ENCODE measurements at places on chromosomes 2 and 18.

DNA sequence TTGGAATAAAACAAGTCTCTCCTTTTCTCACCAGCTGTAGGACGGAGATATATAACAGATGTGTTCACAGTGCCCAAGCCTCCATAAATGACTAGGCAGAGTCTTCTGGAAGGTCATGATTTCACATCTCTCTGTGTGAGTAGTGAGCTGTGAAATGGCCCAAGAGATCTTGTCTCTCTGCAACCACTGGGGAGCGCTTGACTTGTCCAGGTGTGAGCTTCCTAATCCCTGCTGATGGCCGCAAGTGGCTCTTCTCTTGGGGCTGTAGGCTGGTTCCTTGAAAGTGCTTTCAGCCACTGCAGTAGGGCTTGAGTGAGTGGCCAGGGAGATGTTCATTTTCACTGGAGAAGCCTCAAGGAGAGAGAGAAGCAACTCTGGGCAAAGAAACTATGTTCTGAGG is 38.1 kb upstream of the OTOS start:
- no peak for DNase-seq

- no peak for DNase-seq
Measured at GRCh38 chr2:136439064-136439676, 321.2 kb upstream of the CXCR4 start.

- no peak for DNase-seq
Measured at GRCh38 chr18:72119082-72119481, 425.1 kb downstream of the CBLN2 start.

- DNase-seq = no peak
Measured at GRCh38 chr2:78676921-78677696, 348.4 kb upstream of the REG3G start.

- DNase-seq = no peak
Measured at GRCh38 chr2:28420722-28421121, 28.1 kb downstream of the FOSL2 start.

GRCh38 chr2:56034258-56034657 is 110.7 kb upstream of the EFEMP1 start:
- no peak for DNase-seq

- DNase-seq = no peak
Measured at GRCh38 chr2:134260713-134261112, 6.8 kb downstream of the MGAT5 start.

DNA sequence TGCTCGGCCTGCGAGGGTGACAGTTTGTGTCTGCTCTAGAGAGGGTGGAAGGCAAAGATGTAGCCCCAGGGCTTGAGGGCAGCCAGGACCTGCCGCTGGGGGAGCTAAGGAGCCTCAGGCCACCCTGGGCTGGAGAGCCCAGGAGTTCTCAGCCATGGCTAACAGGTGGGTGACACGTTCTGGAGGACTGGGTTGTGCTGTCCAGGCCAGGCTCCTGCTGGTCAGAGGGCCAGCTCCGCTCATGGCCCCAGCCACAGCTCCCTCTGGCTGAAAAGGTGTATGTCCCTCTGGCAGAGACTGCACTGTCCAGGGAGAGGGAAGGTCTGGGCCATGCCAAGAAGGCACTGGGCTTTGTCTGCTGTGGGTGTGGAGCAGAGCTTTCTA is 19.2 kb downstream of the TMEM185B start:
- no peak for DNase-seq

DNA sequence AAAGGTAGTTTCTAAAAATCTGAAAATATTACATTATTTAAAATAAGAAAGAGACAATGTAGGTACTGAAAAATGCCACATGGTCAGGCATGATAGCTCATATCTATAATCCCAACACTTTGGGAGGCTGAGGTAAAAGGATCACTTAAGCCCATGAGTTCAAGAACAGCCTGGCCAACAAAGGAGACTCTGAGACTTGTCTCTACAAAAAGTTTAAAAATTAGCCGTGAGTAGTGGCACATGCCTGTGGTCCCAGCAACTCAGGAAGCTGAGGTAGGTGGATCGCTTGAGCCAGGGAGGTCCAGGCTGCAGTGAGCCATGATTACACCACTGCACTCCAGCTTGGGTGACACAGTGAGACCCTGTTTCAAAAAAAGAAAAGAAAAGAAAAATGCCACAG is 21.8 kb downstream of the ATAD2B start:
- DNase-seq = no peak

DNA sequence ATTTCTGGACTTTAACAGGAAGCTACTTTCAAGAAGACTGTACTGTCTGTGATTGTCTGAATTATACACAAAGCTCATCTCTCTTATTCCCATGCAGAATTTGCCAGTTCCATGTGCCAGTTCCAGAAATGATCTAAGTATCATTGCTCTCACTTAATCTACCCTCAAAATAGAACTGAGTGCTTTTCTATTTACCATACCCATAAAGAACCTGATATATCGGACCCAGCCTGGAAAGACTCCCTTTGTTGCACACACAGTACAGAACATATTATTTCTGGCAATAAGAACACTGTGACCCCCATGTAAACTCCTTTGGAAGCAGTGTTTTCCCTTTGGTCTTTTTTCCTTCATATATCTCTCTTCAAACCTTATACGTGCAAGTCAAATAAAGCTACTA is 102.3 kb upstream of the TTN start:
- no peak for DNase-seq

GRCh38 chr2:28495551-28496250 is at the start of gene PLB1:
PLB1 (plus strand) TSS chr2:28496060; CDS start chr2:28496115, 55 bp downstream.
- no peak for DNase-seq

DNA sequence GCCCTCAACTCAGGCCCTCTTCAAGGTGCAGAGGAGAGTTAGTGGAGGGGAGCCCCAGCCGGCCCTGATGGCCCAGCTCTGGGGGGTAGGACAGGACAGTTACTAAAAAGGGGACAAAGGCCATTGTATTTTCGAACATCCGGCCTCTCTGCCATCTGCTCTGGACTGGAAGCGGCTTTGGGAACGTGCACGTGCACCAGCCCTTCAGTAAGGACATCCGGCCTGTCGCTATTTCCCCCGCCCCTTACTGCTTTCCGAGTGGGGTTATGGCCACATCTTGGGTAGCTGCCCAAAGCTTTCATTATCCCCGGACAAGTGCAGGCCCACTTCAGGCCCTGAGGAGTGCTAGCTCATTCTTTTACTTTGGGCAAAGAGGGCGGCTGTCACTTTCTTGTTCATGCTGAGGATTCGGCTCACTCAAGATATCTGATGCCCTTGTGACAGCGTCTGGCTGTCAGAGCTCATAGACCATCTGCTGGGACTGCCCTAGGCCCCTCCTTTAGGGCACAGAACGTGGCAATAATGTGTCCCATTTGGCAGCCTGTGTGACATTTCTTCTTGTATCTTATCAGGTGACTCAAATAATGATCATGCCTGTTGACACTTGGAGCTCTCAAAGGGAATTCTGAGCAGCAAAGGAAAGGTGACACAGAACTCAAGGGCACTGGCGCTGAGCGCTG is 17.5 kb downstream of the SLC4A3 start:
- DNase-seq = no peak

GRCh38 chr2:234977228-234977679 is 25.4 kb downstream of the SH3BP4 start:
- no peak for DNase-seq

- DNase-seq = no peak
Measured at GRCh38 chr2:207902821-207903220, 122.5 kb downstream of the PLEKHM3 start.

- no peak for DNase-seq
Measured at GRCh38 chr2:228268301-228268700, 86.8 kb upstream of the SPHKAP start.

- no peak for DNase-seq
Measured at GRCh38 chr2:66694087-66694860, 259.3 kb downstream of the MEIS1 start.

DNA sequence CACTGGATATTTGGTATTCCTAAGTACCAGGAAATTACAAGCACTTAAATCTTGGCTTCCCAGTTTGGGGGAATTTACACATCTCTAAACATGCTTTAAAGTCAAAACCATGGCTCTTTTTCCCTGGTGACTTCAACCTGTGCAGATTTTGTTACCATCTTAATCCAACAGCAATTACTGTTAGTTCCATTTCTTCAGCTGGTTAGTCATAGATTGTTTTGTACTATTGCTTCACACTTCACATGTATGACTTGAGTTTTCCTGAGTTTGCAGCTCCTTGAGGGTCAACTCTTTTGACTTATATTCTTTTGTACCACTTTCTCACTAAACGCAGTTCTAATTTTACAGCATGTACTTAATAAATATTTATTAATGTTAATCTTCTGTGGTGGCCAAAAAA is 203.4 kb upstream of the RND3 start:
- no peak for DNase-seq

DNA sequence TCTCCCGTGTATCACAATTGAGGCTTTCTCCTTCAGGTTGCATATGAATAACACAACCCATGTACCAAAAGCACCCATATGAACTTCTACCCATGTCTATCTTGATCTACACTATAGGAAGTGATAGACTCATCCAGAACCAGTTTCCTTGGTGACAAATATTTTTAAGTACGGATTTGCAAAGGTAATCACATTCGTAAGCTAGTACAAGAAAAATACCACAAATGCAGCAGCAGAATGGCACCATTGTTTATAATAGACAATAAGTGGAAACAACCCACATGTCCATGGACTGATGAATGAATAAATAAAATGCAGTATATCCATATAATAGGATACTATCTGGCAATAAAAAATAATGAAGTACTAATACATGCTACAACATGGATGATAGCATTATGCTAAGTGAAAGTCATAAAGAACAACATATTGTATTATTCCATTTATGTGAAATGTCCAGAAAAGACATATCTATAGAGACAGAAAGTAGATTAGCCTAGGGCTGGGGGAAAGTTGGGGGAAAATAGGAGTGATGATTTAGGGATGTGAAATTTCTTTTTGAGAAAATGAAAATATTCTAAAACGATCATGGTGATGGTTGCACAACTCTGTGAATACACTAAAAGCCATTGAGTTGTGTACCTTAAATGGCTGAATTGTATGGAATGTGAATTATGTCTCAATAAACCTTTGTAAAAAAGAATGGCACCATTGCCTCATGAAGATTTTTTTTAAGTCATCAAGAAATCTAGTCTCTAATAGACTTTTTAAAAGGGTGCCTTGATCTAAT is 3.4 kb upstream of the CCDC88A start:
- DNase-seq = no peak

DNA sequence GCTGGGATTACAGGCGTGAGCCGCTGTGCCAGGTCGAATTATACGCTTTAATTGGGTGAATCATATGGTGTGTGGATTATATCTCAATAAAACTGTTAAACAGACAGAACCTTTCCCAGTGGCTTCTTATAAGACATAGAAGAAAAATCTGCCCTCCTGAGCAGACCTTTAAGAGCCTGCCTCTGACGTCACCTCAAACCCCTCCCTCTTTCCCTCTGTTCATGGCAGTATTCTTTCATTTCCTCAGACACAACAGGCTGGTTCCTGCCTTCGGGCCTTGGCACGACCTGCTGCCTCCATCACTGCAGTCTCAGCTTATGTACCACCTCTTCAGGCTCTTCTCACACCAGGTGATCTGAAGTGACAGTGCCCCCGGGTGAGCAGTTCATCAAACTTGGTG is 14.0 kb upstream of the PDIA6 start:
- DNase-seq = no peak

GRCh38 chr2:60275958-60276357 is 277.5 kb downstream of the BCL11A start:
- no peak for DNase-seq

DNA sequence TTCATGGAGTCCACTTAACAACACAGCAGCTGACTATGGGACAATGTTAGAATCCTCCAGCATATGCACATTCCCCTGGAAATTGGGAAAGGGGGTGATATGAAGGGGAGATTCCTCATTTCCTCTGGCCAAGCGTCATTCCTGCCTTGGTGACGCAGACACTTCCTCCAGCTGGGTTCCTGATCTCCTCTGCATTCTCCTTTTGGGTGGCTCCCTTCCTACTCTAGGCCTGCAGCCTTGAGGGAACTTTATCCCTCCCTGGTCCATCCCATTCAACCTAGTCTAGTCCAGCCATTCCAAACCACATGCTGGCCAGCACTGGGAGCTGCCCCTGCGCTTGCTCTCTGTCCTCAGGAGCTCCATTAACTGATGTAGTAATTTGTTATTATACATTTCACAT is 216.8 kb downstream of the VAPA start:
- no peak for DNase-seq

DNA sequence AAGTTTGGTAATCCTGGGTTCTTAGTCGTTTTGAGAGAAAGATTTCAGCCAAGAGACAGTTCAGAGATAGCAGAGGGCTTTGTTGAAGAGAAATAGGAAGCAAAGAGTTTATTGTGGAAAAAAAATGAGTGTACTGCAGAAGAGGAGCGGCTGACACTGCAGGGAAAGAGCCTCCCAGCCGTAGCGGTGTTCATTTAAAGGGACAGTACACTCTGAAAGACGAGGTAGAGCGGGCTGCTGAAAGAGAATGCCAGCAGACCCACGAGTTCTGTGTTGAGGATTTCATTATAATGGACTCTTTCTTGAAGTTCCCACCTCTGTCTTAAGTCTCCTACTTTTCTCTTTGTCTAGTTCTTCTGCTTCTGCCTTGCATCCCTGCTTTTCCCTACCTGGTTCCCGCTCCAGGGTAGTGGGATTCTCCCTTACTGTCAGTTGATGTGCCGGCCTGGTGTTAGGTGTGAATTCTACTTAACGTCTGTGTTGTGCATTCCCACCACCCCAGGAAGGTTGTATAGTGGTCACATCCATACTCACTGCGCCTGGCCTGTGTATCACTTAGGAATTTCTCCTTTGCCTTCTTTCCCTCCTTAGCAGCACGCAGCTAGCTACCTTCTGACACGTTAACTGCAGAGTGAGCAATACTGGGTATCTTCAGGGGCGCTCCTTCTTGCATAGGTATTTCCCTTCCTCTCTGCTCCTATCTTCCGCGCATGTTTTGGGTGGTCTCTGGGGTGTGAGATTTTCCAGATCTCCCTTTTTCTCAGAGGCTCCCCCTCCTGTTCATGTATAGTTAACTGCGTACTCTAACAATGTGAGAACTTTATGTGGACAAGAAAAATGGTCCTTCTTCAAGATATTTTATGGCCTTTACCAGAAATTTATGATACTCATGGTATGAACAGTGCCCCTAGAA is 164.5 kb downstream of the PTH2R start:
- no peak for DNase-seq

DNA sequence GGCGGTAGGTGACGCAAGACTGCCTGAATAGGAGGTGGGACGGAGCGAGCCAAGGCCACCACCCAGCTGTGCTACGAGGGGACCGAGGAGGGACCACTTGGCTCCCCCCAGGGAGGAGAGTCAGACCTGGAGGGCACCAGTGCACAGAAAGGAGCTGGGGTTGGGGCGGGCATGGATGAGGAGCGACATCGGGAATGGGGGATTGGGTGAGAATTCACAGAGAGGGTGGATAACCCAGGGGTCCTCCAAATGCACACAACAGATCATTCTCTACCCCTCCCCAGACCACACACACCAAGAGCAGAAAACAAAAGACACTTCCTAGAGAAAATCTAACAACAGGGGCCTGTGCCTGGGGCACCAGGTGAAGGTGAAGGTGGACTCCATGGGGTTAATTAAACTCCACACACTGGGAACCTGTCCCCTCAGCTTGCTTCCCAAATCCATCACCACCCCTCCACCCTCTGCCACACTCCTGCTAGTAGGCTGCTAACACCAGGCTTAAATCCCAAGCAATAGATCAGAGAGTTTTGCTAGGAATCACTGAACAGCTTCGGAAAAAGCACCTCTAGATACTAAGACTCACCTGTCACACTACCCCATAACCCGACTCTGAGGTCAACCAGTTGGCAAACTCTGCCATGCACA is 274.6 kb downstream of the EIPR1 start:
- no peak for DNase-seq

Data from stimulated activated CD4-positive, alpha-beta T cell treated with anti-CD3 and anti-CD28 coated beads, Interleukin-4, amount 100 ng/mL, for 48 hours (primary cell).